Cortex of kidney (tissue), 1 donor: ENCODE measurements at places on chromosomes 11 and 22.

GRCh38 chr11:31802609-31802989 lies 8.5 kb downstream of the PAX6 start:
- DNase-seq = no peak

GRCh38 chr11:29075726-29076125 lies 941.1 kb downstream of the KCNA4 start:
- DNase-seq = no peak

DNA sequence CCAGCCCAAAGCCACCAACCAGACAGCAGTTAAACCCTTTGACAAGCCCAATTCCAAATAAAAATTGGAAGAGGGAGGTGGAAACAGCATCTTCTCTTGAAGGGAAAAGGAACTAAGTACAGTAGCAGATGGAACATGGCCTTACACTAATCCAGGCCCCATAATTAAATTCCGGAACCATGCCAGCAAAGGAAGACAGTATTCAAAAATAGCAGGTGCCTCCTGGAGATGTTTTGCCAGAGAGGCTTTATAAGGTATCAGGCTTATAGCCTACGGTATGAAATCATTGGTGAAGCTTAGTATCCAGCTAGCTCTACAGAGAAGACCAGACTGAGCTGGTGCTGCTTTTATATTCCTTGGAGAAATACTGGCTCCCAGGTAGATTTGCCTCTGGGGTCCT lies 344.1 kb upstream of the API5 start:
- DNase-seq = no peak

GRCh38 chr11:4054643-4055042 lies 40.0 kb upstream of the RRM1 start:
- no peak for DNase-seq

GRCh38 chr11:67436459-67437081 lies 912 bp downstream of the PTPRCAP start:
- DNase-seq = no peak

- no peak for DNase-seq
These were observed 7.7 kb upstream of the SYVN1 start for GRCh38 chr11:65141896-65142494.

DNA sequence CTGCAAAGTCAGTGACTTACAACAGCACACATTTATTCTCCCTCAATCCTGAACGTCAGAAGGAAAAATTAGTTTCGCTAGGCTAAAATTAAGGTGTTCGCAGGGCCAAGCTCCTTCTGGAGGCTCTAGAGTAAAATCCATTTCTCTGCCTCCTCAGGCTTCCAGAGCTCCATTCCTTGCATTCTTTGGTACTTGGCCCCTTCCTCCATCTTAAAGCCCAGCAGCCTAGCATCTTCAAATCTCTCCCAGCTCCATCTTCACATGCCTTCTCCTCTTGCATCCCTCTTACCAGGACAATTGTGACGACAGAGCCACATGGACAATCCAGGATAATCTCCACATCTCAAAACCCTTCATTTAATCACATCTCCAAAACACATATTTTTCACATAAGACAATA lies 165.0 kb downstream of the GRIA4 start:
- DNase-seq = no peak

GRCh38 chr11:33291004-33291777 lies 34.0 kb downstream of the HIPK3 start:
- no peak for DNase-seq

DNA sequence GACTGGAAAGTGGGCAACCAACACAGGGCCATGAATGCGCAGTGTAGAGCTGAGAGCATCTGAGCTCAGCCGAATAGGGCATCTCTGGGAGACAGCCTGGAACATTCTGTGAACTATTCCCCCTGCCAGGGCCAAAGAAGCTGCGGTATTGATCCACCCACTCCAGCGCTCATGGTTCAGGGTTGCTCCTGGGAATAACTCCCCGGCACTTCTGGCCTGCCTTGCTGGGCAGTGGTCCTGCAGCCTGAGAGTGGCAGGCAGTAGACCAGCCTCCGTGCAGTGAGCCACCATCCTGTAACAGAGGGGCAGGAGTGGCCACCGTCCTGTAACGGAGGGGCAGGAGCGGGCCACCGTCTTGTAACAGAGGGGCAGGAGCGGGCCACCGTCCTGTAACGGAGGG lies 12.2 kb downstream of the TMPRSS6 start:
- no peak for DNase-seq

DNA sequence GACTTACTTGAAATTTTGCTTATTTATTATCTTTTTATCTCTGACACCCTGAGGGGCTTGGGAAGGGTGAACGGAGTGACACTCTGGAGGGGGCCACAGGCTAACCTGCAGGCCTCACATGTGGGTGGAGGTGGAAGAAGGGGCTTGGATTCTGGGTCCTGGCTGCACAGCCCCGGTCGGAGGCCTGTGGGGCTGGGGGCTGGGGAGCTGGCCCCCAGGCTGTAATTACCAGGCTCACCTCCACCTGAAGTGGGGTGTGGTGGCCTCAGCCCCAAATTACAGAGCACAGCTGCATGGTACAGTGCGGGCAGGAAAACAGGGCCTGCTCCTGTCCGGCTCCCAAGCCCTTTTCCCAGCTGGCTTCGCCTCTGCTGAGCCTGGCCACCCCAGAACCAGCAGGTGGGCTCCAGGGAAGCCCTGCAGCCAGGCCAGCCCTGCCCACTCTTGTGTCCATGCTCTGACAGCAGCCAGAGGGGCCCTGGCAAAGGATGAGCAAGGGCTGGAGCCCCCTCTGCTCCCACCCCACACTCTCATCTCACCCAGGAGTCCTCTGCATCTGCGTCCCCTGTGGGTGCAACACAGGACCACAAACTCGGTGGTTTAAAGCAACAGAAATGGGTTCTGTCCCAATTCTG lies 48.0 kb downstream of the IGF2 start:
- DNase-seq = no peak

GRCh38 chr11:95799546-95799945 lies 9.2 kb downstream of the CEP57 start:
- no peak for DNase-seq

DNA sequence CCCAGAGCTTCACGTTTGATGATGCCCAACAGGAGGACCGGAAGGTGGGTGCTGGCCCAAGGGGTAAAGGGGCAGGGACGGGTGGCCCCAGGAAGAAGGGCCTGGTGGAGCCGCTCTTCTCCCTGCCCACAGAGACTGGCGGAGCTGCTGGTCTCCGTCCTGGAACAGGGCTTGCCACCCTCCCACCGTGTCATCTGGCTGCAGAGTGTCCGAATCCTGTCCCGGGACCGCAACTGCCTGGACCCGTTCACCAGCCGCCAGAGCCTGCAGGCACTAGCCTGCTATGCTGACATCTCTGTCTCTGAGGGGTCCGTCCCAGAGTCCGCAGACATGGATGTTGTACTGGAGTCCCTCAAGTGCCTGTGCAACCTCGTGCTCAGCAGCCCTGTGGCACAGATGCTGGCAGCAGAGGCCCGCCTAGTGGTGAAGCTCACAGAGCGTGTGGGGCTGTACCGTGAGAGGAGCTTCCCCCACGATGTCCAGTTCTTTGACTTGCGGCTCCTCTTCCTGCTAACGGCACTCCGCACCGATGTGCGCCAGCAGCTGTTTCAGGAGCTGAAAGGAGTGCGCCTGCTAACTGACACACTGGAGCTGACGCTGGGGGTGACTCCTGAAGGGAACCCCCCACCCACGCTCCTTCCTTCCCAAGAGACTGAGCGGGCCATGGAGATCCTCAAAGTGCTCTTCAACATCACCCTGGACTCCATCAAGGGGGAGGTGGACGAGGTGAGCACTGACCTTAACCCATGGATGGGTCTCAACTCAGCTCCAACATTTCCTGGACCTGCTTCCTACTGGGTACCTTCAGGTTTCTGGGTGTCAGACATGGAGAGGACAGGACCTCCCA lies 2.0 kb downstream of the RIC8A start:
- DNase-seq = no peak

DNA sequence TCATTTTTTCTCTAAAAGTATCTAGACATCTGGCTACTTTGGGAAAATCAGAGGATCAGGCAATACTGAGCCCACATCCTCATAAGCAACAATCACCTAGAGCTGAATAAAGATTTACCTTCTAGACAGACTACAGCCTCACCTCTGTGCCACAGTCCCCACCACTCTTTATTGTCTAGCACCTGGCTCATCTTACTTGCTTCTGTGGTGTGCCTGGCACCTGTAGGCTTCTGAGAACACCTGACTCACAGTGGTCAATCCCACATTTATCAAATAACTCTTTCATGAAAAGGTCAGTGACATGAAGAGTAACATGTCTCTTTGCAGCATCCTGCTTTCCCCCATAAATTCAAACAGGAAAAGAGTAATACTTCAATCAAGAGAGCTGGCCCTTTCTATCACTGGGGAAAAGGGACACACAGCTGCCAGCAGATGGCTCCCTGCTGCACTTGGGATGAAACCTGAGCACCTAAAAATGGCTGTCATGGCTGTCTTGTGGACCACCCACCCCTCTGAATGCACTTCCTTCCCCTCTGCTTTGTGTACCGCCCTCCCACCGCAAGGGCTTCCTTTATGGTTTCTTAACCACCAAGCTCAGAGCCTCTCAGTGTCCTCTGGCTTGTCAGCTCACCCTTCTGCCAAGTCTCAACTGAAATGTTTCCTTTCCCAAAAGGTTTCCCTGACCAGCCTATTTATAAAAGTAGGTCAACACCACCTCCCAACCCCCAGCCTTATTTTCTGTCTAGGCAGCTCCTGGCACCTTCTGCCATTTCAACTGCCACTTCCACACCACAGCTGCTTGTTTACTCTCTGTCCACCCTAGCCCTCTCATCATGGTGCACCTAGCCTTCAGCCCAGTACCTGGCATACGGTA lies 9.3 kb downstream of the TFIP11 start:
- no peak for DNase-seq

- no peak for DNase-seq
These were observed 53.5 kb upstream of the DBX1 start for GRCh38 chr11:20213790-20214189.

DNA sequence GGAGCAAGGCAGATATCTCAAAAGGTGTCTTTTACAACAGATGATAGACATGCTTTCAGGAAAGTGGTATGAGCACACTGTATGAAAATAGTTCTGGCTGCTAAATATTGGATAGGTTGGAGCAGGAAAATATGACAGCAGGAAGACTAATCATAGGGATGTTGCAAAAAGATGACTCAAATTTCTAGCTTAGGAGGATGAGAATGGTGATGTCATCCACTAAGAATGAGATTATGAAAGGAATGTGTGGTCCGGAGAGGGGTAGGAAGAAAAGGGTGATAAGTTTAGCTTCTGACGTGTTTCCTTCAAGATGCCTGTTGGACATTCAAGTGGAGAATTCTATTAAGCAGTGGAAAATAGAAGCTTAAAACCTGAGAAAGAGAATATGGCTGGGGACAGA lies 46.4 kb downstream of the RCN1 start:
- no peak for DNase-seq

DNA sequence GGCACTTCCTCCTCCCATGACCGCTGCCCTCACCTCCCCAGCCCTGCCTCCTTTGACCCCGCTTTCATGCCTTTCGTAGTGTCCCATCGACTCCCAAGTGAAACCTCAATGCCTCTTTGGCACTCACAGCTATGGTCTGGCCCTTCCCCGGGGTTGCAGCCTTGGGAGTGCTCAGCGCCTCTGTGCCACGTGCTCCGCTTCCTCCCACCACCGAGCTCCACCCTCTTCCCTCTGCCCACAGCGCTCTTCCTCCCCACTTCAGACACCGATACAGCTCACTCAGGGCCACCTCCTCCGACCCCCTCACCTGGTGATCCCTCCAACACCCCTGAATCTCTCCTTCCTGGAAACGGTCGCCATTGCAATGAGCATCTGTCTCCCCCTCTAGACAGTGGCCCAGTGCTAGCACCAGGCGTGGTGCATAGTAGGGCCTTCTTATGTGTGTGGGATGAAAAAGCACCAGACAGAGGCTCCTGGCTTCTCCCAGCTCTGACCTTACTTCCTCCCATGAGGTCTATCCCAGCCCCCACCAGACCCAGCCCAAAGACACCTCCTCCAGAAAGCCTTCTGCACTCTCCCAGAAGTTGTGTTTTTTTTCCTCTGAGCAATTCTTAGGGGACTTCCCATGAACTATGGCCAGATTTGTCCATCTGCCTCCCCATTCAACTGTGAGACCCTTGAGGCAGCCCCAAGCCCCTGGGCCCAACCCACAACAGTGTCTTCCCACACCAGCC lies 16.4 kb upstream of the SCGB1A1 start:
- DNase-seq = no peak

GRCh38 chr11:132472411-132473172 lies 1059.7 kb downstream of the OPCML start:
- DNase-seq = no peak

- DNase-seq = no peak
These were observed 18.2 kb downstream of the KRTAP5-6 start for GRCh38 chr11:1714908-1715885.

GRCh38 chr11:126129727-126130671 lies 67.3 kb upstream of the CDON start:
- no peak for DNase-seq

GRCh38 chr22:41846268-41846987 lies 13.5 kb downstream of the SREBF2 start:
- no peak for DNase-seq
